ENCODE measurements at places on chromosomes 7 and 10.

DNA sequence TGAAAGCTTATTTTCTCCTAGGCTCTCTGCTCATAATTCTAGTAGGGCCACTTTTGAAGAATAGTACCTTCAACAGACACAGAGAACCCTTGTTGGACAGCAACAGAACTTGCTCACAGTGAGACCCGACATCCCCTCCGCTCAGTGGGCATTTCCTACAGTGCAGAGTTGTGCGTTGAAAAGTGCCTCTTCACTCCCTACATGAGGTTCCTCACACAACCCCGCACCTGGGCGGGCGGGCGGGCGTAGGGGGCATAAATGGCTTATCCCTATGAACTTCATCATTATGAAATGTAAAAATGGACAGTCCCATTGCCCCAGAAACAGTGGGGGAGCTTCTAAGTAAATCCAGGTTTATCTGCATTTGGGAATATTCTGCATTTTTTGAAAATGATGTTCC, 174.9 kb downstream of the MGMT start:
- DNase-seq = no peak

DNA sequence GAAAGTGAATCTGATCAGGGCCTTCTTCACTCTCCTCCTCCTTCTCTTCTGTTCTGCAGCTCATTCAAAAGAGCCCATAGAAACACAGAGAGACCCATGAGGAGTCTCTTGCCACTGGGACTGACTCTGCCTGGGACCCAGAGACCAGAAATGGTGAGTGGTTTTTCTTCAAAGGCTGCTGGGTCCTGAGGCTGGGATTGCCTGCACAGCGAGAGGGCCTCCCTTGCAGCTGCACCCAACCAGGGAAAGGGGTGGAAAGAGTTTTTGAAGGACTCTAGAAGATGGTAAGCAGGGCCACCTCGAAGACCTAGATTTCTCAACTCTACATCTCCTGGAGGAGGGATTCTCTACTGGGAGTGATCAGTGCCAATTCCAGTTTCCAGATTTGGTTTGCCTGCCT, 15.5 kb upstream of the HOXA13 start:
- DNase-seq = no peak

DNA sequence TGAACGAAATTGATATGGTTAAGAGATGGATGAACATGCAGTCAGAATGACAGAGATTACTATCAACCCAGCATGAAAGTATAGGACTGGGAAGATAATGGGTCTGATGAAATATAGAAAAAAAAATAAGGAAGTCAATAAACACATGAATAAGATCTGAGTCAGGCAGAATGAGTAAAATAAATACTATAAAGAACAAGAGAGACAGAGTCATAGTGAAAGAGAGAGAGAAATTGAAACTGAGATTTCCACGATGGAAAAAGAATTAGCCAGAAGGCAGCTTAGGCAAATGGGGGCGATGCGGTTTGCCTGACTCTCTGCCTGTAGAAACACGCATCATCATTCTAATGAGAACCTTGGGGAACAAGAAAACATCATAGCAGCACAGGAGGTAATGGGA, 26.6 kb downstream of the SEMA3D start:
- DNase-seq = no peak

GRCh38 chr10:126073606-126074005, 177.2 kb downstream of the FANK1 start:
- no peak for DNase-seq

DNA sequence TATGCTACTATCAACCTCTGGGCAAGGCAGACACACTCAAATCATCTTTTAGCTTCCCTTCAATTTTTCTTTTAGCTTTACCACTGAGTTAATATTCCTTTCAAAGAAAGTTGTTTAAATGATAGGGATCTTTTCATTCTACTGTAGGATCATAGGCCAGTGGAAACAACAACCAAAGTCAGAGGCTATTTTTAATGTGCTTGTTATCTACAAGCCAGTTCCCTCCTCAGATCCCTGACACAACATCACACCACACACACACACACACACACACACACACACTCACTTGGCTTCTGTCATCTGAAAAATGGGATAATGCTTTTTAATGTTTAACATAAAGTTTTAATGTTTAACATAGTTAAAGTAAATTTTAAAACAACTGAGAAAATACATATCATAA, 106.7 kb upstream of the CAV2 start:
- DNase-seq = no peak

GRCh38 chr10:118712080-118712479, 42.7 kb downstream of the CACUL1 start:
- DNase-seq = no peak

DNA sequence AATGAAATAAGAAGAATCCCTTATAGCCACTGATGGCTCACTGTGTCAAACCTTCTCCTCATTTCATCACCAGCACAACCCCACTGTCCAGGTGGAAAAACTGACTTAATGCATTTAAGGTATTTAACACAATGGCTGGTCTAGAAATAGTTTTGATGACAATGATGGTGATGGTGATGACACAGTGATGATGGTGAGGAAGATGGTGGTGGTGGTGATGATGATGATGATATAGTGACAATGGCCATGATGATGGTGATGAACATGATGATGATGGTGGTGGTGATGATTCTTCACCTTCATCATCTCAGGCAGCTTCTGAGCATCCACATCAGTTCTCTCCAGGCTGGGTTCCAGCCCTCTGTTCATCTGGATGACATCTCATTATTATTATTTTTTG, 186.6 kb downstream of the TCERG1L start:
- DNase-seq = no peak

GRCh38 chr7:8155836-8156235, 106.1 kb downstream of the ICA1 start:
- no peak for DNase-seq

DNA sequence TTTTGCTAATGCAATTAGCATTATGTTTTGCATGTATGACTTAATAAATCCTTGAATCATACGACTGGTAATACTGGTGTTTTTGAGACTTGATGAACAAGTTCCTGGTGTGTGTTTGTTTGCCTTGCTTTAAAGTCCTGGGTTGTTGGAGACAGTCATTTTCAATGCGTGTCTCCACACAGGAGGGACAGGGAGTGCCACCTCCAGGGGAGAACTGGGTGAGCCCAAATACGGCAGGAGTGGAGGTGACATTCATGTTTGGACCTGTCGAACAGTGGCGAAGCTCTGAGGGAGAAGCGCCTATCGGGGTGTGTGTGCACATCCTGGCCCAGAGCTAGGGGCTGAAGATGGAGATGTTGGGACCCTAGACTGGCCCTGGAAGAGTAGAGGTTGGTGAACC, 43.8 kb downstream of the DAGLB start:
- no peak for DNase-seq

DNA sequence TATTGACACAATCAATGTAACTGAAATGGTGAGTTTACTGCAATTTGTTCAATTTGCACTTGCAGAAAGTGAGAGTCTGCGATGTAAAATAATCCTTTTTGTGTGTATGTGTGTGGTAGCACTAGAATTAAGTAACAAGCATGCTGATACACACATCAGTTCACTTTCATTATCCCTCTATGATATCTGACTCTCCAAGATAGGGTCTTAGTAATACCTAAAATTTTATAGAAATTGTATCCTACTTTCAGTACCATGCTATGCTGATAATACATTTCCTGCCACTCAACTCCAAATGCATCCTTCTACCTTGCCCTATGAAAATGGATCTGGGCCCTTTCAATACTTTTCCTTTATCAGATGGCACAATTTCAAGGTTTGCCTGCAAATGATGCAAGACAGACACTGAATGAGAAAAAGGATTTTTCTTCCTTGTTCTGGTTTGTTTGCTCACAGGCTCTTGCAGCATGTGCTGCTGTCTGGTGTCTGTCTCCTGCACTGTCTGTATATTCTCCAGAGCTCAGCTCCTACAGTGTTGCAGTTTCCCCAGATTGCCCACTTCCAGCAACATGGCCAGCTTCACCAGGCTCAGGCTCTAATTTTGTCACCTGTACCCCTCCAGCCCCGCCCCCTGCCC, 297.9 kb upstream of the HGF start:
- DNase-seq = no peak

- no peak for DNase-seq
Measured at GRCh38 chr7:143410521-143411004, 1.9 kb upstream of the EPHA1 start.

GRCh38 chr7:18087026-18087686, 59.5 kb upstream of the PRPS1L1 start:
- DNase-seq = no peak

GRCh38 chr10:109838592-109839244, 84.6 kb downstream of the XPNPEP1 start:
- no peak for DNase-seq

GRCh38 chr7:73622909-73623797, 1.2 kb downstream of the MLXIPL start:
- no peak for DNase-seq

GRCh38 chr10:71555087-71555723, 158.5 kb downstream of the CDH23 start:
- DNase-seq = no peak

- DNase-seq = no peak
Measured at GRCh38 chr7:5578495-5578894, 154.9 kb upstream of the TNRC18 start.
